ENCODE measurements at places on chromosomes 7 and 10.

DNA sequence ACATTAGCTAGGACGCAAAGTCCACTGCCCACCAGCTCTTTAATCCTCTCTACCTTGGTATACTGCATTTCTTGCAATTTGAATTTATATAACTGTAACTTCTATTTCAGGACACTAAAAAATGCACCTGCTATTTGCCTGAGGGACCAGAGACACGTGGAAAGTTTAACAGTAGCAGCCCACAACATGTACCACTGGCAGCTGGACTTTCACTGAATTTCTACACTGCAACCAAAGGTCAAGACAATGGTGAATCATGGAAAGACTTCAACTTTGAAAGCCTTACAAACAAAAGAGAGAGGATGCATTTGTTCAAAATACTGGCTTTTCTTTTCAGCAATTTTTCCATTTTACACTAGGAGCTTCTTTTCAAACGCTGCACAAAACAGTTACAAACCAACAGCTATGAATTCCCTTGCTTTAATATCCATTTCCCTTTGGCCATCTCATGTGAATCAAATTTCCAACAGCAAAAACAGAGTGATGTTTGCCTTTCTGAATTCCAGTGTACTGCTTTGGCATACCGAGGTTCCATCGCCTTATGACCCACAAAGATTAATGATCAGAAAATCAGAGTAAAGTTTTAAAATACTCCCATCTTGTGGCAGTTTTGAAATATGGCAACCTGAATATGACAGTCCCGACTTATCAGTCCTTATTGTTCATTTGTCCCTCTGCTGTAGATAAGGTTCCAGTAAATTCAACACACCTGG, 29.9 kb upstream of the HNRNPH3 start:
- DNase-seq, result peak; percentile 64

- peak; percentile 88 for DNase-seq
Observed at GRCh38 chr10:6399231-6399741, 180.8 kb downstream of the PRKCQ start.

- no peak for DNase-seq
Observed at GRCh38 chr7:82312646-82313045, 130.9 kb downstream of the CACNA2D1 start.

GRCh38 chr7:90459888-90460287, 9.6 kb upstream of the PTTG1IP2 start:
- DNase-seq, result no peak

GRCh38 chr7:76315364-76315763, 12.9 kb downstream of the HSPB1 start:
- DNase-seq, result peak; percentile 60

- DNase-seq, result no peak
Observed at GRCh38 chr10:519716-520401, 169.6 kb downstream of the DIP2C start.

DNA sequence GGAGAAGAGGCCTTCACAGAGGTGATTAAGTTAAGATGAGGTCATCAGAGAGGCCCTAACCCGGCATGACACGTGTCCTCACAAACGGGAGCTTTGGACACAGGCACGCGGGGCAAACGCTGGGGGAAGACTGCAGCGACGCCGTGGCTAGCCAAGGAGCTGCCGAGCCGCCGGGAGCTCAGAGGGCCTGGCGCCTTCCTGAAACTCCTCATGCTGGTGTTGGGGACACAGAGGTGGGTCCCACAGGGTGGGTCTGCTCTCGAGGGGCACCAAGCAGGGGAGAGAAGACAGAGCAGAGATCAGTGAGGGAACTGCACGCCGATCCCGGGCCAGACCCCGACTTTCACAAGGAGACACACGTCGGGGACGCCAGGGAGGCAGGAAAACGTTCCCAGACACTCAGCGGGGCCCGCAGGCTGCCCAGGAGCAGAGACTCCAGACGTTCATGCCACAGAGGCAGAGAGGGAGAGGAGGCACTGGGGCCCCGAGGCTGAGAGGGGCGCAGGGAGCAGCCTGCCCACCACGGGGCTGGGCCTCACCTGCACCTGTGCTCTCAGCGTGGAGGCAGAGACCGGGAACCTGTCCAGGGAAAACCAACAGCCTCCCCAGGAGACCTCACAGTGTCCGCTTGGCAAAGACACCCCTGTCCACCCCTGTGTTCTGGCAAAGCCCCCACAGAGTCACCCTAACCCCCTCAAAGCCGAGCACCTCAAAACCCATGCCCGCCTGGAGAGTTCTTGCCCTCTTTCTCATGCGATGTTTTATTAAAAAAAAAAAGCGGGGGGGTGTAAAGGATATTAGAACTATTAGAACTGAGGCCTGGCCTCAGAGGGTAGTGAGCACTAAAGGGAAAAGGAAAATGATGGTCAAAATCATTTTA, 103.8 kb downstream of the PDGFA start:
- no peak for DNase-seq

- DNase-seq, result peak; percentile 53
Observed at GRCh38 chr7:149690688-149691446, 82.5 kb downstream of the ZNF467 start.

DNA sequence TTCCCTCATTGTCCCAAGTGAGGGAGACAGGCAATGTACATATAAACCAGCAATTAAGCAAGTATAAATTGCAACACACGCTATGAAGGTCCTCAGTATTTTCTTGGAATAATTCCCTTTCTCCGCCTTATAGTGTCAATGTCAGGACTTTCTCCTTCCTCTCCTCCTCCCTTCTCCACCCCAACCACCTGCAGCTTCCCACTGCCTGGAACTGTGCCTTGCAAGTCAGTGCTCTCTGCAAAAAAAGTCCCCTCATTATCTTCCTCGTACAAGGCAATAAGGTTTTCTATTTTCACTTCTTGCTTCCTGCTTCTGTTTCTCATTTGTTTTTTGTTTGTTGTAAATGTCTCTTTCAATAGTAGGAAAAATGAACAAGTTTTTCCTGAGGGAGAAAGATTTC, 111.7 kb downstream of the GPR26 start:
- DNase-seq, result no peak

GRCh38 chr7:97565665-97566064, 166.2 kb upstream of the TAC1 start:
- DNase-seq, result no peak

- peak; percentile 27 for DNase-seq
Observed at GRCh38 chr10:77638321-77639101, 903 bp upstream of the KCNMA1 start.

- DNase-seq, result no peak
Observed at GRCh38 chr7:71507680-71508602, 376.0 kb downstream of the GALNT17 start.

DNA sequence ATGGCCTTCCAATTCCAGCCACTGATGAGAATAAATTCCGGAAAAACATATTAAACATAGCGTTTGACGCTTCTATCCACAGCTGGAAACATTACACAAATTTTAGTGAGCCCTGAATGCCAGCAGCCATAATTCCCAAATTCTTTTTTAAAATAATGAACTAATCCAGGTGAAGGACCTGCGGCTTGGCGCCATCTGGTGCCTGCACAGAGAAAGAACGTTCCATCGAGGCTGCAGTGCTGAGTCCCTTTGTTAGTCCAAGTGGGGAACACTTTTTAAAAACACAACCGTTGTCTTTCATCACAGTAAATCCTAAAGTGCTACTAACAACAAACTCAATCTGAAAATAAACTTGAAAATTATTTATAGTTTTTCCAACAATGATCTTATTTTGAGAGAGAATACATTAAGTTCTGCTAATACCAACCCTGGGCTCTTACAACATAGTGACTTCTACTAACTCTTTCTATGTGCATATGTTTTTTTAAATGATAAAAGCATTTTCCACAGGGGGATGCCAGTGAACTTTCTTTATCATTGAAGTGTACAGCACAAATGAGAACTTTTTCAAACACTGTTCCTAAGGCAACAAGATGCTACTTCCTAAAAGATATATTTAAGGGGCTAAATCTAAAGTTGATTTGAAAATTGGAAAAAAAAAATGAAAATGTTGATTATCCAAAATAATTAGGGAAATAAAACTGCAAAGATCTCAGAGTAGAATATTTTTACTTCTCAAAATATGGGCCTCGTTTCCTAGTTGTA, 166.9 kb upstream of the RNF32 start:
- peak; percentile 32 for DNase-seq

DNA sequence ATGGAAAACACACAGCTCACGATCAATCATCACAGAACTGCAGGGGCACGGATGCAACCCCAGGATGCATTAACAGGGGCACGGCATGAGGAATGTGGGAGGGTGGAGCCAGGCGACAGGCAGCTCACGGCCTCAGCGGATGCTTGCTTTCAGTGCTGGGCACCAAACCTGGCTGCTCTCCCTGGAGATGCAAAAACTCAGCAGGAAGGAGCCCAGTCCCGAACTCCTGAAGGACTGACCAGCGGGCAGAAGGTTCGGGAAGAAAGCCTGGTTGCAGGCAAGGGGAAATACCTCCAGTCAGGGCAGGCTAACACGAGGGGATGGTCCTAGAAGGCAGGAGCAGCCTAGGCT, 66.8 kb downstream of the CHST15 start:
- no peak for DNase-seq

DNA sequence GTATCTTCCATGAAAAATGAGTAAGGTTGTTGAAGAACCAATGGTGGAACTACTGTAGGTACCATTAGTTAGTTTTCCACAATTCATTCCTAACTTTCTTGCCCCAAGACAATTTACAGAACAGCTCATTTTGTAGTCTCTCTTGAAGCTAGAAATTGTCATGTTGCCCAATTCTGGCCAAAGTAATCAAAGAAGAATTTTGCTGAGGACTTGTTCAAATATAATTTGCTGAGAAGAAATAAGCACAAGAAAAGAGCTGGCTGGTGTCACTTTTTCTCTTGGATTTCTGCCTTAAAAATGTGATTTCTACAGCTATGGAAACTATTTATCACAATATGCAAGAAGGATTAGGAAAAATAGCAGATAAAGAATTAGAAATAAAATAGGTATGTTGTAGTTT, 199.2 kb upstream of the SEMA3A start:
- no peak for DNase-seq

- peak; percentile 72 for DNase-seq
Observed at GRCh38 chr10:124686707-124687376, 57.3 kb downstream of the FAM53B start.

- no peak for DNase-seq
Observed at GRCh38 chr7:92652536-92652935, 62.3 kb upstream of the FAM133B start.

- no peak for DNase-seq
Observed at GRCh38 chr10:121787169-121787568, 140.7 kb downstream of the ATE1 start.

GRCh38 chr7:5704534-5704922, 76.9 kb downstream of the RNF216 start:
- DNase-seq, result peak; percentile 80

GRCh38 chr7:16847381-16847860, 34.4 kb downstream of the AGR3 start:
- DNase-seq, result no peak

DNA sequence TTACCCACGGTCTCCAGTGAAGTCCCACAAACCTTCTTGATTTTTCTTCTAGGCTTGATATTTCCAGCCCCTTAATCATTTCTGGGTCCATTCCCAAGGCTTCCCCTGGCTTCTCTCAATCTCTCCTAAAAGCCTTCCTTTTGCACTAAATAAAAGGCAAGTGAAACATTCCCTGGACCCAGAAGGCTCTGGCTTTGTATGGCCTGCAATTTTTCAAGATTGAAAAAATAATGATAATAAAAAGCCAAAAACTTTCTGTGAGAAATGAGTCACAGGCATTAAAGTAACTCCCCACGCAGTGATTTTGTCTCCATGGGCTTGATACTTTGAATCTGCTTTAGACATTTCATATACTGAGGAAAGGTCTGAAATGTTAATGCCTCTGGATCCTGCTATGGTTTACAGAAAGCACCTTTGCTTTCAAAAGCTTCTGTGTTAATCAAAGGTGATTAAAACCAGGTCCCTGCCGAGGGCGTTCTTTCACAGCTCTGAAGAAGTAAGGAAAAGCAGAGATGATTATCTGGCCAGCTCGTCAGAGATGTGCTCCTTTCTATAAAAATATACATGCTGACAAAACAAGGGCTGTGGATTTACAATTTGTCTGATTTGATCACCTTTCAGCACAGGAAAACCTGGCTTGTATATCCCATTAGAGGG, 118.9 kb upstream of the TMEM72 start:
- no peak for DNase-seq

GRCh38 chr7:21579341-21580072, 36.7 kb downstream of the DNAH11 start:
- DNase-seq, result no peak

DNA sequence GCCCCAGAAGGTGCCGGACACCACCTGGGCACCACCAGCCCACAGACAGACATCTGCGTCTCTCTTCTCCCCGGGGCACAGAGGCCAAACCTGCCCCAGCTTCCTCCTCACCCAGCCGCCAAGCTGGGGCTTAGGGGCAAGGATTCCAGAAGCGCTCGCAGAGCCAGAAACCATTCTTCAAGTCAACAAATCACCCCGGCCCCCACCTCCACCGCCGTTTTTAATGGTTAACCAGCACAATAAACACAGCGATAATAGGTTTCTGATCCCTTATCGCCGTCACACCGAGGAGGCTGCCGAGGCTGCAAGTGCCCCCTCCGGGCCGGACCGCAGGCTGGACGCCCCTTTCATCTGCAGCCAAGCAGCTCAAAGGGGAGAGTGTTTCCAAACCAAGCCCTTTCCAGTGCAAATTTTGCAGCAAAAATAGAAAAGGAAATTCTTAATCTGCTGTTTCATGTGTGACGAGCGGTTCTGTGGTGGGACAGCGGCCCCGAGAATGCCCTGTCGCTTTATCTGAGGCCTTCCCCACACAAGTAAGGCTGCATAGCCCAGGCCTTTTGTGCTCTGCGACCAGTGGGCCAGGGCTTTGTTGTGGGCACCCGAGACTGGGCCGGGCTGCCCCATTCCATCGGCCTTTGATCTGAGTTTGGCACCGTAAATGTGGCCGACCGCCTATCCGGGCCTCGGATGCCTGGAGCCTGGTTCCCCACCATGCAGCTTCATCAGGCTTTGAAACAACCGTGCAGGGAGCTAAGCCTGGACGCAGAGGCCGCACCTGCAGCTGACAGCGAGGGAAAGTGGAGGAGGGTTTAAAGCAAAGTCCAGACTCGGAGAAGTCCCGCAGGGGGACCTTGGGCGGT, 83.2 kb downstream of the FOXL3 start:
- DNase-seq, result no peak

- DNase-seq, result no peak
Observed at GRCh38 chr7:142348921-142349405, 91.1 kb upstream of the PRSS58 start.

- no peak for DNase-seq
Observed at GRCh38 chr10:128744092-128744491, 617.9 kb upstream of the MKI67 start.

DNA sequence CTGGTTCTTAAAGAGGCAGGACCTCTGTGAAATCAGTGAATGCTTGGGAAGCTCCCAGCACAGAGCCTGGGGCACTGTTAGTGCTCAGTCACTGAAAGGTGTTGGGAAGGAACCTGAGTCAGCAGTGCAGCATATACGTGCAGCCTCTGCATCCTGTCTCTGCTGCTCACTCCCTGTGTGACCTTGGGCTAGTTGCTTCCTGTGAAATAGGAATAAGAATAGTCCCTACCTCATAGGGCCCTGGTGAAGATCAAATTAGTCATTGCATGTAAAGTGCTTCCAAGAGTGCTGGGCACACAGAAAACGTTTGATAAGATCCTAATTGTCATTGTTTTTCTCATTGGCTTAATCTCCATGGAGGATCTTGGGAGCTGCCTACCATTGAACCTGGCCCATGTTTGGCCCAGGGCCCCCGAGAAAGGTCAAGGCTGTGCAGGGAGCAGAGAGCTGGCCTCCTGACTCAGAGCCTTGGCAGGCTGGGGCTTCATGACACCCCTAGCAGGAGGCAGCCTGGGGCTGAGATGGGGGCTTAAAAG, 73.3 kb upstream of the COL13A1 start:
- no peak for DNase-seq

All from inflammatory macrophage (primary cell).